ENCODE measurements at places on chromosomes 6 and 20.

GRCh38 chr6:46815130-46815529 is 21.9 kb downstream of the MEP1A start:
- peaks cover 8% of the 10 kb centered on the region for H3K27me3 ChIP-seq
- no peak overlapping the region for H3K27ac ChIP-seq
- no peaks in the 10 kb centered on the region for H3K4me1 ChIP-seq
- H3K4me3 ChIP-seq, result no peak overlapping the region

GRCh38 chr6:113805173-113805790 is 51.9 kb upstream of the MARCKS start:
- H3K27me3 ChIP-seq, result peaks cover 4% of the 10 kb centered on the region
- no peak for DNase-seq
- H3K36me3 ChIP-seq, result no peaks in the 10 kb centered on the region
- no peak overlapping the region for H3K27ac ChIP-seq
- H3K4me1 ChIP-seq, result no peaks in the 10 kb centered on the region

DNA sequence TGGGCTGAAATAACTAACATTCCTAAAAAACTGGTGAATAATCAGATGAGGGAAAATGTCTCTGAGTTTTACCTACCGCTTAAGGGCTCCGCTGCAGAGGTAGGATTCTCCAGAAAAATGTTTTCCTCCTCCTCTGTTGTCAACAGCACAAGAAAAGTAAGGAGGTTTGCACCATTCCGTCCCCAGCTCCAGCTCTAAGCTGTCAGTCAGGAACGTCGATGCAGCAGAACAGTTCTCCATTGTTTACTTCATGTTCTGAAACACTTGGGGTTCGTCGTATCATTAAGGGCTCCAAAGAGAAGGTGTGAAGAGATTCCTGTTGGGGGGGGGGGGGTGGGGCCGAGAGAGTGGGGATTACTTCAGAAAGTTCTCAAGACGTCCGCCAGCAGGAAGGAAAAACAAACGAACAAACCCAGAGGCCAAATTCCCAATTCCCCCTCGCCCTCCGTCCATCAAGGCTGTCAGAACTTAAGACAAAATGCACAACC is 734 bp downstream of the MMS22L start:
- peaks cover 46% of the 10 kb centered on the region for H3K4me1 ChIP-seq
- H3K27ac ChIP-seq, result peak overlapping the region; percentile 91
- H3K36me3 ChIP-seq, result peaks cover 44% of the 10 kb centered on the region

GRCh38 chr6:109964949-109965348 is 13.2 kb upstream of the GPR6 start:
- peaks cover 2% of the 10 kb centered on the region for H3K27me3 ChIP-seq
- no peak overlapping the region for H3K27ac ChIP-seq
- H3K36me3 ChIP-seq, result no peaks in the 10 kb centered on the region
- no peak for DNase-seq
- no peak overlapping the region for H3K4me3 ChIP-seq

DNA sequence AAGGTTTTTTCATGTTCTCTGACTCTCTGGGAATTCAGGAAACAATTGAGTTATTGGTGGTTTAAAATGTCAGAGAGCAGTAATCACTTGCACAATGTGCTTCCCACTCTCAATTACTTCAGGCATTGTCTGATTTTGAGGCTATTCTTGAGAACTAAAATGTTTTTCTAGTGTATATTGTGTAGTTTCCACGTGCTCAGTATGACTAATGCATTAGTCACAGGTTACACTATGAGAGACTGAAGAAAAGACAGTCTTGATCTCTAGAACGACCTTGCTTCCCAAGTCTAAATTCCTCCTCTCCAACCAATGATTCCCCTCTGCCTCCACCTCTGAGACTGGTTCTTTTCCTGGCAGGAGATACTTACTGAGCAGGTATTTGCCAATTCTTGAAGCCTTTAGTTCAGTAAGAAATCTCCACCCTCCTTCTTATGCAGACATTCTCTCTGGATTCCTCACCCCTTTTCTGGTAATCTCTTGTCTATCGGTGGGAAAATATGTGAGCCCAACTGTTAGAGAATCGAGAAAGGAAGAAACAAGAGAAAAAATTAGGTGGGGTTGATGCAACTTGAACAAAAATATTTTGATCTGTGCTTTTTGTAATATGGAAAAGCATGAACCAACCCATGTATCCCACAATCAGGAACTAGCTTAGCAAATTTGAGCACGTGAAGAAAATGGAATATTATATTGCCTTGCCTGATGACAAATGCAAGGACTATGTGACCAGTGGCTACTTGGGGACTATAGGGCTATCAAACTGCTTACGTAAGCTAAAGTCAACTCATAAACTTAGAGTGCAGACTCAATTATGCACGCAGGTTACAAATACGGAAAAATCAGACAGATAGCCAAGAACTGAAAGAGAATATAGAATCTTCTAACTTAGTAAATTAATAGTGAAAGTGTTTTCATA is 61.1 kb upstream of the SLC22A16 start:
- peaks cover 18% of the 10 kb centered on the region for H3K4me1 ChIP-seq
- no peak overlapping the region for H3K4me3 ChIP-seq
- H3K27ac ChIP-seq, result no peak overlapping the region
- no peaks in the 10 kb centered on the region for H3K36me3 ChIP-seq
- no peaks in the 10 kb centered on the region for H3K27me3 ChIP-seq

DNA sequence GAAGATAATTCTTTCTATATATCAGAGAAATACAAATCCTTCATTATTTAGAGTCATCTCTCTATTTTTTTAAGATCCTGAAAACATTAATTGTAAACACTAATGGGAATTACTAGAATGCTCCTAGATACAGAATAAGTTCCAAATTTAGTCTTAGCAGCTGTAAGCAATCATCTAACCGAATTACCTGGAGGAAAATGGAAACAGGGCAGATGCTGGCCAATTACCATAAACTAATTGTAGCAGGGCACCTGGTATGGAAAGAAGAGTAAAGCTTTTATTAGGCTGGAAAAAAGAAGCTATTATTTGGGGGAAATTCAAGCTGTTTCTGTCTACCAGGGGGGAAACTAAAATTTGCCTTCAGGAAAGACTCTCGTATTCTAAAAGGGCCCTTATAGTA is 257.5 kb downstream of the MMUT start:
- no peak overlapping the region for H3K4me3 ChIP-seq
- H3K27me3 ChIP-seq, result no peaks in the 10 kb centered on the region
- H3K36me3 ChIP-seq, result no peaks in the 10 kb centered on the region
- H3K27ac ChIP-seq, result no peak overlapping the region
- DNase-seq, result no peak
- H3K4me1 ChIP-seq, result no peaks in the 10 kb centered on the region

DNA sequence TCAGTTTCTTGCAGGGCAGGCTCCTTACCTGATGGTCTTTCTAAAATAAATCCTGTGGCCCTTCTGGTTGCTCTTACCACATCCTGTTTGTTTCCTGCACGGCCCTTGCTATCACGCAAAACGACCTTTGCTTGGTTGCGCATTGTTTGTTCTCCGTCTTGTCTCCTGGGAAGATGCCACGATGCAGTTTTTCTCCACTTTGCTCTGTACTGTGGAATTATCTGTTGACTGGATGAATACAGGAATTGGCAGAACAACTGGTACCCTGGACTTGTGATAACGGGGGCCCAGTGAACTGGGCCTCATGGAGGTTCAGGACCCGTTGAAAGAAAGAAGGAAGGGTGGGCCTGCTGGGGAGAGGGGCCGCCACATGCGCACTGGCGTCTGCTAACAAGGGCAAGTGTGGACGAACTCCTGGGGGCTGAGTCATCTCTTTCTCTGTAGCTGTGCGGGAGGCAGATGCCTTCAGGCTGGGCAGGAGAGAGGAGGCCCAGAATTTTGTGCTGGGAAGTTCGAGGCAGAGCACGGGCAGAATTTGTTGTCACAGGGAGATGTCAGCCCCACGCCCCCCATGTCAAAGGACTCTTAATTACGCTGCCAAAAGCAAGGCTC is 139.9 kb downstream of the BMP7 start:
- DNase-seq, result no peak
- H3K4me3 ChIP-seq, result no peak overlapping the region
- no peaks in the 10 kb centered on the region for H3K36me3 ChIP-seq
- no peak overlapping the region for H3K27ac ChIP-seq
- no peaks in the 10 kb centered on the region for H3K27me3 ChIP-seq

GRCh38 chr20:62269871-62270270 is 31.6 kb downstream of the OSBPL2 start:
- H3K4me1 ChIP-seq, result no peaks in the 10 kb centered on the region
- H3K27me3 ChIP-seq, result no peaks in the 10 kb centered on the region
- no peak overlapping the region for H3K27ac ChIP-seq
- no peak overlapping the region for H3K4me3 ChIP-seq
- H3K36me3 ChIP-seq, result peaks cover 9% of the 10 kb centered on the region
- no peak for DNase-seq

- no peak for DNase-seq
- H3K4me3 ChIP-seq, result no peak overlapping the region
- no peak overlapping the region for H3K27ac ChIP-seq
- no peaks in the 10 kb centered on the region for H3K27me3 ChIP-seq
Observed at GRCh38 chr20:59724457-59725366, 120.4 kb downstream of the PHACTR3 start.

GRCh38 chr20:3927486-3928291 is 38.5 kb downstream of the PANK2 start:
- H3K27me3 ChIP-seq, result no peaks in the 10 kb centered on the region
- no peak for DNase-seq
- peak overlapping the region; percentile 13 for H3K27ac ChIP-seq
- no peak overlapping the region for H3K4me3 ChIP-seq
- H3K4me1 ChIP-seq, result peaks cover 37% of the 10 kb centered on the region
- peaks cover 40% of the 10 kb centered on the region for H3K36me3 ChIP-seq

- H3K36me3 ChIP-seq, result no peaks in the 10 kb centered on the region
- H3K27ac ChIP-seq, result no peak overlapping the region
- DNase-seq, result peak; percentile 27
- peaks cover 13% of the 10 kb centered on the region for H3K27me3 ChIP-seq
- no peak overlapping the region for H3K4me3 ChIP-seq
Observed at GRCh38 chr20:51631011-51631950, 88.8 kb upstream of the NFATC2 start.

GRCh38 chr6:105449756-105450390 is 47.0 kb upstream of the PREP start:
- H3K4me3 ChIP-seq, result no peak overlapping the region
- H3K4me1 ChIP-seq, result peaks cover 17% of the 10 kb centered on the region
- DNase-seq, result no peak
- peaks cover 7% of the 10 kb centered on the region for H3K36me3 ChIP-seq

GRCh38 chr6:55666606-55667225 is 87.7 kb upstream of the HMGCLL1 start:
- no peaks in the 10 kb centered on the region for H3K27me3 ChIP-seq
- H3K4me3 ChIP-seq, result no peak overlapping the region
- DNase-seq, result no peak
- H3K36me3 ChIP-seq, result no peaks in the 10 kb centered on the region
- H3K4me1 ChIP-seq, result no peaks in the 10 kb centered on the region

DNA sequence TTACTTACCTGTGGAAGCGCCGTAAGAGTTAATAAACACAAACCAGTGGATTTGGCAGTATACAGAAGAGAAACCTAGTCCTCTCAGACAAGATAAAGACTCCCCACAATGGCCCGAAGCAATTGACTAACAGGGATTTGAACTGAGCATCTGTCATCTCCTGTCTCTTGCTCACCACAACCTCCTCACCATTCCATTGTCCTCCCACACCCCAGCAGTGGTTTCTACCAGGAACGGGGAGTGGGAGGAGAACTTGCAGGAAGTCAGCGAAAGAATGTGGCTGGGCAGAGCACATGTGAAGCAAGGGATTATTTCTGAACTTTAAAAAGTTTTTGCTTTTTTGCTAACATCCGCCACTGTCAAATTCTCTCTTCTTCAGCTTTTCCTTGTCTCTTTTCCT is 24.6 kb upstream of the TAAR1 start:
- peaks cover 34% of the 10 kb centered on the region for H3K27me3 ChIP-seq
- H3K36me3 ChIP-seq, result peaks cover 4% of the 10 kb centered on the region
- no peak overlapping the region for H3K4me3 ChIP-seq
- no peak for DNase-seq
- H3K27ac ChIP-seq, result no peak overlapping the region
- H3K4me1 ChIP-seq, result peaks cover 11% of the 10 kb centered on the region

DNA sequence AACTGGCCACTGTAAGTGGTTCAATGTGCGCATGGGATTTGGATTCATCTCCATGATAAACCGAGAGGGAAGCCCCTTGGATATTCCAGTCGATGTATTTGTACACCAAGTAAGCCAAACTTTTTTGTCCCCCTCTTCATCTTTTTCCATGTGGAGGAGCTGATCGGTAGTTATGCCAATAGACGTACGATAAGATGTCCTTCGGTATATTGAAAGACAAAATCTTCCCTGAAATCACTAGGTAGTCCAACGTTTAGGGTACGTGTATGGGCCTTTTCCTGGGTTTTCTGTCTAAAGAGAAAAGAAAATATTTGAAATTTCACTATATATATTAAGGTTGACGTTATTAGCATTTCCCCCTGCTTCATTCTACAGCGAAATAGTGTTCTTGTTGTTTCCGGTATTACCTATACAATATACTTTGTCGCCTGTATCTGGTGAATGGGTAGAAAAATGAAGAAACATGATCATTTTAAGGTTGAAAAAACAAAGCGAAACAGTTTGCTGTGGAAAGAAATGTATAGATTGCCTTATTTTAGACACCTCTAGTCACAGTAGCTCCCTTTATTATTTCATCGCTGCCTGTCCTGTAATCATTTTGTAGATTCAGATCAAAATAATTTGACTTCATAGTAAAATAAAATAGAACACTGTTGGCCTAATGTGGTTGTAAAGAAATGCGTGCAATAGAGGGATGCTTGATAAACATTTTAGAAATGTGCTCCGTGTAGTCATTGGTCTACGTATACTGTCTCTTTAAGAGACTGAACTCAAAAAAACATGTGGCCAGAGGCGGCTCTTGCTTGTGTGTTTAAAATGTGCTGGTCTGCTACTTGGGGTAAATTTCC is 1.5 kb downstream of the LIN28B start:
- DNase-seq, result no peak
- peaks cover 46% of the 10 kb centered on the region for H3K27me3 ChIP-seq
- no peak overlapping the region for H3K4me3 ChIP-seq
- H3K4me1 ChIP-seq, result peaks cover 17% of the 10 kb centered on the region
- H3K36me3 ChIP-seq, result peaks cover 2% of the 10 kb centered on the region

GRCh38 chr6:159493898-159494585 is 199.0 kb downstream of the SOD2 start:
- no peak overlapping the region for H3K4me3 ChIP-seq
- no peak overlapping the region for H3K27ac ChIP-seq
- H3K27me3 ChIP-seq, result peaks cover 4% of the 10 kb centered on the region
- no peak for DNase-seq
- no peaks in the 10 kb centered on the region for H3K36me3 ChIP-seq

- peaks cover 4% of the 10 kb centered on the region for H3K27me3 ChIP-seq
Observed at GRCh38 chr6:39952167-39952566, 17.9 kb upstream of the MOCS1 start.

- no peak overlapping the region for H3K4me3 ChIP-seq
- H3K27me3 ChIP-seq, result no peaks in the 10 kb centered on the region
- H3K36me3 ChIP-seq, result no peaks in the 10 kb centered on the region
- H3K4me1 ChIP-seq, result no peaks in the 10 kb centered on the region
- H3K27ac ChIP-seq, result no peak overlapping the region
- DNase-seq, result no peak
Observed at GRCh38 chr20:14446446-14446845, 109.0 kb upstream of the FLRT3 start.

- no peak for DNase-seq
- H3K27me3 ChIP-seq, result peaks cover 79% of the 10 kb centered on the region
- H3K4me1 ChIP-seq, result no peaks in the 10 kb centered on the region
- no peak overlapping the region for H3K27ac ChIP-seq
- no peaks in the 10 kb centered on the region for H3K36me3 ChIP-seq
Observed at GRCh38 chr20:57262301-57262700, 4.1 kb downstream of the BMP7 start.

Measured in activated CD8-positive, alpha-beta T cell treated with anti-CD3 and anti-CD28 coated beads, Interleukin-2, amount 10 ng/mL, durations not matched to agents 7 days and 5 days (primary cell).